ENCODE measurements at places on chromosomes 5 and 9.
A peak's percentile ranks its signal among the peaks of the same experiment; 100 is the strongest.

DNA sequence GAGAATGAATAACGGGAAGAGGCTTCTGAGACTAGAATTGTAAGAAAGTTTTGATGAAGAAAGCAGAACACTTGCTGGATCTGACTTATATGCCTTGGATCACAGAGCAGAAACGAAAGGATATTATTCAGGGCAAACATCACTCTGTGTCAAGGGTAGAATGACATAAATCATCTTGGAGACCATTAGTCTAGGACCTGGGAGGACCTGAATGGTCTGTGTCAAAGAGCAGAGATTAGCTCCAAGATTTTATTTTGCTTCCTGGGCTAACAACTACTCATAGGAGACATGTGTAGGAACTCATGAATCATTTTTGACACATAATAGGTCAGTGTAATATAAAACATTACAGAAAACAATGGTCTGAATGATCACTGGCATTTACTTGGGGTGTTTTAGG lies 417.9 kb downstream of the SLCO4C1 start:
- DNase-seq, result no peak

- no peak for DNase-seq
Measured at GRCh38 chr5:171355302-171355724, 32.3 kb upstream of the NPM1 start.

DNA sequence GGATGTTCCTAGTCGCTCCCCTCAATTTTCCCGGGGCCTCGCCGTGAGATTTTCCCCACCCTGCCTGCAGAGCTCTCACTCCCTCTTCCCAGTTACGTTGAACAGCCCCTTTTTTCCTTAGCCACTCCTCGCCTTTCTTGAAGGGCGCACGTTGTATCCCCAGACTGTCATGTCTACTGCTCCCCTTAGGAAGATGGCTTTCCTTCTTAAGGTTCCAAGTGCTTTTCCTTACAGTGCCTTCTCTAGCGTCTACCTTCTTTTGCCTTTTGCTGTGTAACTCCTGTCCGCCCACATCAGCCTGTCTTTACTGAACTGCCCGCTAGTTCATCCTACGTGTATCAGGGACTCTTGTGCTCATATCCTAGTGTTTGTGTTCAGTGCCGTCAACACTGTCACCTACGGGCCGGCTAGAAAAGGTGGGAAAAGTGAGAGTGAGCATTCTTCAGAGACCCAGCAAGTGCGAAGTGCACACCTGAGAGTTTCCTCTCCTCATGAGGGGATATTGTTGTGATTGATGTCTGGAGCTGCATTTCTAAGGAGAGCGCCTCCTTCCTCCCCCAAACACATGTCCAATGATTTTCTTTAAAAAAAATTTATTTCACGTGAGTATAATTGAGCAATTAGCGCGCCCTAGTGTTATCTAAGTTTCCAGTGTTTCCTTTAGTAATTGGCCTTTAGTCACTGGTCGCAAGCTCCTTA lies 764 bp downstream of the CAMLG start:
- DNase-seq, result peak; percentile 44

DNA sequence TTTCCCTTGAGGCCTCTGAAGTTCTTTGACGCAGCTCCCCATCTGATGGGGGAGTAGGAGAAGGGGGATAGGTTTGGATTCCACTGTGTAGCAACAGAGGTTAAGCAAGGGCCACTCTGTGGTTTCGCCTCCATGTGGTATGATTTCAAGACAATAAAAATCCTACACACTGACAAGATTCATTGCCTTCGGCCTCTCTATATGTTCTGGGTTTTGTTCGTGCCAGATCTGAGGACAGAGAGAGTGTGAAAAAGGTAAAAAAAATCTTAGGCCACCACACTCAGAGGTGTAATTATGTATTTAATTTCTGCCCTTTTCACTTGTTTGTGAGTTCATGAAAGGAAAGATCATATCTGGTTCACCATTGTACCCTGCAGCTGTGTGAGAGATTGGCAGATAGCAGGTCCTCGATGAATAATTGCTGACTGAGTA lies 715.2 kb upstream of the ZNF608 start:
- DNase-seq, result no peak

DNA sequence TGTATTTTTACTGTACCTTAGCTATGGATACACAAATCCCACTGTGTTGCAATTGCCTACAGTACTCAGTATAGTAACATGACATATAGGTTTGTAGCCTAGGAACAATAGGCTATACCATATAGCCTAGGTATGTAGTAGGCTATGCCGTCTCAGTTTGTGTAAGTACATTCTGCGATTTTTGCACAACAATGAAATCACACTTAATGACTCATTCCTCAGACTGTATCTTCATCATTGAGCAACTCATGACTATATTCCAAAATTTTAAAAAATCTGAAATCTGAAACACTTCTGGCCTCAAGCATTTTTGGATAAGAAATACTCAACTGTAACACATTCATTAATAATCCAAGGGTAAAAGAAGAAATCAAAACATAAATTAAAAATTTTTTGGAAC lies 666.8 kb upstream of the GRAMD2B start:
- DNase-seq, result no peak

DNA sequence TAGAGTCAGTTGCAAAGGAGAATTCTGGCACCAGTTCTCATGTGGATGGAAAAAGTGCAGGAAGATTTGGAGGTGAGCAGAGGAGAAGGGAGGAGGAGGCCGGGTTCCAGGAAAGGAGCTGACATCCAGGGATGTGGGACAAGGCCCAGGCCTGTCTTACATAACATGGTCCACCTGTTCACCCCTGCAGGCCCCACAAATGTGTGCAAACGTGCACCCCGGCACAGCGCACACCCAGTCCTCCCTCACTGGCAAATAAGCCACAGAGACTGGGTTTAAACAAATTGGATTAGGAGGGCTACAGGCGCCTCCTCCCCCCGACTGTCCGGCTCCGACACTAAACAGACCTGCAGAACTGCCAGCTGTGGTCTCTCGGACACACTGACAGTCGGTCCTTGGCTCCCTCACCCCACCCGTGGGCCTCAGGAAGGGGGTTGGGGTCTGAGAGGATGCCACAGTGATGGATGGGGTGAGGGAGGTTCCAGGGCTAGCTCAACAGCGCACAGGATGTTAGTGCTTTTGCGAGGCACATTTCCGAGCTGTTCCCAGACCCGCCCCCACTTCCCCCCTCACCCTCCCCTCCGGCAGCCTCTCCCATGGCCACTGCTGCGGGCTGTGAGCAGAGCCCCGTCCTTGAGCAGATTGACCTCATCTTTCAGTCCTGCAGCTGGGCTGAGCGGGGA lies 43.4 kb upstream of the IL17B start:
- no peak for DNase-seq

GRCh38 chr9:14270358-14271092 lies 43.4 kb downstream of the NFIB start:
- DNase-seq, result no peak

DNA sequence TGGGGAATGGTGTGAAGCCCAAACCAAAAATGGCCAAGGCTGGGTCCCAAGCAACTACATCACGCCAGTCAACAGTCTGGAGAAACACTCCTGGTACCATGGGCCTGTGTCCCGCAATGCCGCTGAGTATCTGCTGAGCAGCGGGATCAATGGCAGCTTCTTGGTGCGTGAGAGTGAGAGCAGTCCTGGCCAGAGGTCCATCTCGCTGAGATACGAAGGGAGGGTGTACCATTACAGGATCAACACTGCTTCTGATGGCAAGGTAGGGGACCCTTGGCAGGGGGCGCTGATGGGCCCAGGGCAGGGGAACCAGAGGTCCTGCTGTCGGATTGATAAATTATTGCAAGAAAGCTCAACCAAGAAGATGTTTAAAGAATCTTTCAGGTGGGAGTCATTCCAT lies 19.8 kb downstream of the ABL1 start:
- DNase-seq, result no peak

DNA sequence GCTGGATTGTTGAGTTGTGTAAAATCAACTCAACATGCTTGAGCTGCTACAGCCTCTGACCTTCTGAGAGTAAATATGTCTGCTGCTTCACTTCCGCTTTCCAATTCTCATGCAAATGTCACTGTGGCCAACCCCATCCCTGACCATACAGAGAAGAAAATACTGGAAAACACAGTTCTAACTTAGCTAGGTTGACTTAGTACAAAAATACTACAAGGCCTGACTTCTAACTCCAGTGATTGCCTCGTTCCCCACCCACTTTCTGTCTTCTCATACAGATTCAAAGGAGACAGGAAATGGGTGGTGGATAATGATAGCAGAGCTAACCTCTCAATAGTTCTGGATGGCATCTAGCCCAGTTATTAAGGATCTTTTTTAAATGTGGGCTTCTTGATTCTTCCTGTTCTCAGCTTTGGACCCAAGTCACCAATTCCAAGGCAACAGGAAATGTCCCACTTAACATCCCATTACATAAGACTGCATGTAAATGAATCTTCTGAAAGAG lies 226.6 kb upstream of the SLC24A2 start:
- DNase-seq, result no peak
